ENCODE measurements at places on chromosomes 2 and 18.
A peak's percentile ranks its signal among the peaks of the same experiment; 100 is the strongest.

GRCh38 chr18:58507880-58508279, 121.0 kb downstream of the ALPK2 start:
- no peak for DNase-seq

DNA sequence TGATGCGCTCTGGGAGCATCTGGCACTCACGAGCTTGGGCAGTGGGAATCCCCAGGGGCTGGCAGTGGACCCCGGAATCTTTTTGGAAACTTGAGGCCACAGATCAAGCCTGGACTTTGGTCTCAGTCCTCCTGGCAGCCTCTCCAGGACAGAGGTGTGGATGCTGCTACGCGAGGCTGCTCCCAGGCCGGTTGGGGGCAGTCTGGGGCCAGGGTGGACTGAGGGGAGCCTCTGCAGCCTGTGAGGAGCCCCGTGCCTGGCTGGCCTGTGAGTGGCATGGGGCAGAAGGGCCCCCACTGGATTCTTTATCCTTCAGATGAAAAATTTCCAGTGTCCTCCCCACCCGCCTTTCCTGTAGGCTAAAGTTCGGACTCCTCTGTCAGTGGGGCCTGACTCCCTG, 12.7 kb upstream of the DES start:
- DNase-seq, result no peak

GRCh38 chr2:12006850-12007249, 260.4 kb downstream of the LPIN1 start:
- no peak for DNase-seq

- DNase-seq, result no peak
Measured at GRCh38 chr2:177433402-177433801, 40.8 kb downstream of the AGPS start.

GRCh38 chr2:181810823-181811695, 80.5 kb upstream of the ITPRID2 start:
- DNase-seq, result peak; percentile 31

DNA sequence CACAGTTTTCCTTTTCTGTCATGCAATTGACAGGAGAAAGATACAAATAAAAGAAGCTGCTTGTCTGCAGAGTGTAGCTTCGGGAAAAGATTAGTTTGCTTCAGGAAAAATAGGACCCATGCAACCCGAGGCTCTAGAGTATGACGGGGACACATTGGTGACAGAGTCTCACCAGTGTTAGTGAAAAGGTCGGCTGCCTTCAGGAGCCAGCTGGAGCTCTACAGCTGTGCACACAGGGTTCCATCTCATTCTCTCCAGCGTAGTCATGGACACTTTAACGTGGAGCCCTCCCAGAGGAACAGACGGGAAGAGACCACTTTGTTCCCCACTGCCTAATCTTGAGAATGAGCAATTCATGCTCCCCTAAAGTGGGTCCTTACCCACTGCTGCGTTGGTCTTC, 42.9 kb downstream of the FECH start:
- no peak for DNase-seq

GRCh38 chr2:213152065-213152794, 818 bp upstream of the IKZF2 start:
- DNase-seq, result no peak

DNA sequence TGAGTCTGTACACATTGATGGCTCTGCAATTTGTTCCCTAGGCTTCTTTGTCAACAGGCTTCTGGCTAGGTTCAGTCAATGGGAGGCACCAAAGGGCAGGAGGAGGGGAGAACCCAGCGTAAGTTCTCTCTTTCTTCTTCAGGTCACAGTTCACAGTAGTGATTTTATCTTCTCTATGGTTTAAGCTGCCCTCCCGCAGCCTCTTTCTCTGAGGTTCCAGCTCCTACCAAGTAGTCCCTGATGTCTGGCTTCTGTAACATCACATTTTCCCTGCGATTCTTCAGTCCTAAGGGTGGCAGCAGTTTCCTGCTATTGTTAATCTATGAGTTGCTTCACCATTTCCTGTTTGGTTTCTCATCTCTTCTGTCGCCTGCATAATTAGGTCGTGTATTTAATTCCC, 107.4 kb downstream of the CPO start:
- peak; percentile 36 for DNase-seq

DNA sequence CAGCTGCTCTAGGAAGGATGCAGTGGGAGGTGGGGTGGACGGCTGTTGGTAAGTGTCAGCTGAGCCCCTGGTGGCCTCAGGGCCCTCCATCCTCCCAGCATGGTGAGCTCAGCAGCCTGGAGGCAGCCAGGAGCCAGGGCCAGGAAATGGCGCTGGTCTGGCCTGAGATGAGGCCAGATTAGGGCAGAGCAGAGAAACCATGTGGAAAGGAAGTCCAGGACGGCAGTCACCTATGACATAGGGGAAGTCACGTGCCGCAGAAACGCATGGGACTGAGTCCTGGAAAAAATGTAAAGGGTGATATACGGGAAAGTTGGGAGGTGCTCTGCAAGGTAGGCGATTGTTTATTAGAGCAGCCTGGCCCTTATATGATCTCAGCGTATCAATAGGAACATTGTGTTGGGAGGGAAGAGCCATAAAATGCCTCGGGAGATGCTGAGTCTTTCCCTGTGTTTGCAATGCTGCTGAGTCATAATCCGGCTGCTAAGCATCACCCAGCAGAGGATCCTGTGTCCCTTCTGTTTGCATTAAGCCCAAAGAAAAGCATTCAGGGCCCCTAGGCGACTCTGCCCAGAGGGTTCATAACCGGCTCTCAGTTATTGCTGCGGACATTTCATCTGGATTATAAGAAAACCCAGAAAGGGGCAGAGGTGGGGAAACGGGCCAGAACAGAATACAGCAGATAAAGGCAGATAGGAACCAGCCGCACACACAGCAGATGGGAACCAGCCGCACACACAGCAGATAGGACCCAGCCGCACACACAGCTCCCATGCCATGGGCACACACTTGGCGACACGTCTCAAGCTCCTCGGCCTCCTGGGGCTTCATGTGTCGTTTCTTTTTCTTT, 30.3 kb upstream of the B3GNT7 start:
- DNase-seq, result no peak

DNA sequence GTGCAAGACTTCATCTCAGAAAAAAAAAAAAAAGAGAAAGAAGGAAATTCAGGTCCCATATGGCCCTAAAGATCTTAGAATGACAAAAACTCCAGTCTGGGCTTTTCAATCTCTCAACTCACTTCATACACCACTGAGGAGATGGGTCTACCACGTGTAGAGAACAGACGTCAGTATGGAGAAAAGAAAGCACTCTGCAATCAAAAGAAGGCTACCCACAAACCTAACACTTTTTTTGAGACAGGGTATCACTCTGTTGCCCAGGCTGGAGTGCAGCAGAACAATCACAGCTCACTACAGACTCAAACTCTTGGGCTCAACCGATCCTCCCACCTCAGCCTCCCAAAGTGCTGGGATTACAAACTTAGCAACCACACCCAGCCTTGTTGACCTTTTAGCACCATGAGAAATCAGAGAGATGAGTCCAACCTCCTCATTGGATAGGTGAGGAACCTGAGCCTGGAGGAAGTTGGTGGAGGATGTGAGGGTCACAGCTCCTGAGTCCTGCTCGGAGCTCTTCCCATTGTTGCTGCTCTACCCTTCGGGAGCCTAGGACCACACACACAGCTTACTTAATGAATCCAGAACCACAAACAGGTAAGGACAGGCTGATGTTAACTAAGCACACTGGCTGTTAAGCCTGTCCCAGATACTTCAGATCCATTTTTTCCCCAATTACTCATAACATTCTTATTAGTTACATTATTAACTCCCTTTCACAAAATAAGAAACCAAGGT, 23.7 kb downstream of the TBC1D8 start:
- DNase-seq, result no peak

- DNase-seq, result no peak
Measured at GRCh38 chr2:147826278-147827087, 18.3 kb upstream of the ACVR2A start.

- peak; percentile 6 for DNase-seq
Measured at GRCh38 chr2:240783819-240784621, 36.0 kb downstream of the KIF1A start.

DNA sequence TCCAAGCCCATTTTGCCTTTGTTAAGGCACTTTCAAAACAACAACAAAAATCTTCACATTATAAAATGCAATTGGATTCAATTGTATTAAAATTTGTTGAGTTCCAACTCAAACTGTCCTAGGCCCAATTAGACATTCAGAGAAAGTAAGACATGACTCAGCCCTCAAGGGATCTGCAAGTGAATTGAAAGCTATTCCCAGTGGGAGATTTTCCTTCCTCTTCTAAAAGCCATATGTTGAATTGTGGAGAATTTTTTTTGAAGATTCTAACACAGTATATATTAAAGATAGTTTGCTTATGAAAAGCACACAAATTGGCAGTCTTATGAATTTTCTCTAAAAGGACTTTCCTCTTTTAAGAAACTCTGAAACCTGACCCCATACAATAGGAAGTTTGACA, 268.0 kb upstream of the PARD3B start:
- no peak for DNase-seq

DNA sequence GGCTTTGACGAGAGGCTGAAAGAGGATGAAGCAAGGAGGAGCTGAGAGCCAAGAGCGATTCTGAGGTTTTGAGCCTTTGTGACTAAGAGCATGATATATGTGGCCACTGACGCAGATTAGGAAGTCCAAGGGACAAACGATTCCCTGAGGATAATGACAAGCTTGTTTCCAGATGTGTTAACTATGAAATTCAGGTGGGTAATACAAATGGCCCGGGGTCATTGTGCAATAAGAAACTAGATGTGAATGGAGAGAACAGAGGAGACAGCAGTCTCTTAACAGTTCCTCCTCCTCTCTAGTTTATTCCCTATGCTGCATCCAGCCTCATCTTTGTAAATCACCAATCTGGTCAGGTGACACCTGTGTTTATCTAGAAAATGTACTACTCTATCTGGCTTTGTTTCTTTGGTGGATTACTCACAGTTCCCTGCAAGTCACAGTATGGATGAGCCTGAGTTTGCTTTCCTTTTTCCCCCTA, 84.2 kb downstream of the SOCS6 start:
- no peak for DNase-seq

GRCh38 chr18:77571743-77572142, 322.1 kb downstream of the GALR1 start:
- DNase-seq, result no peak

GRCh38 chr2:218368621-218369153, 12.0 kb downstream of the CATIP start:
- peak; percentile 51 for DNase-seq

- no peak for DNase-seq
Measured at GRCh38 chr2:45212953-45213635, 203.8 kb upstream of the SIX2 start.

DNA sequence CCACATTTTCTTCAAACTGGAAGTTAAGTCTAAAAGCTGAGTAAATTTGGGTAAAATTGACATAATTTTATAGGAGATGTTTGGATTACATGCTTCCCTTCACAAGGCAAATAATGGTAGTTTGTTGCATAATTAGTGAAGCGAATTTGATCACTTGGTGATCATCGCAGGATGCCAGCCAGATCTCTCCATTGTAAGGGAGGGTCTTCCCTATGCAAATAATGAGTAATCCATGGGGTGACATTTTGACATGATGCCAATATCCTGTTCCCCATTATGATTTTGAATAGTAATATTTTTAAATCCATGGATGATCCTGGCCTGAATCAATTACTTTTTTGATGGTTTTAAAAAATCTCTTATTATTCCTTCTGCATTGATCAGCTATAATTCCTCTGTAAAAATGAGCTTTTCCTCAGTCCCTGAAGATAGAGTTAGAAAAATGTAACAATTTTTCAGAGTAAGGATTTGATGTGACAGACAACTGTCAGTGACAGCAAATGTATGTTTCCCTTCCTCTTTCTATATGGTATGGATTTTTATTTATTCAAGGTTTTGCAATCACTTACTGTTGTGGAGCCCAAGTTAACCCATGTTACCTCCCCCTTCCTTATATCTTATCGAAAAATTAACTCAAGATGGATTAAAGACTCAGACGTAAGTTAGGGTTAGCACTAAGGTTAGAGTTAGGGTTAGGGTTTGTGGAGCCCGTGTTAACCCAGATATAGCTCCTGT, 21.4 kb downstream of the CCL20 start:
- DNase-seq, result no peak

DNA sequence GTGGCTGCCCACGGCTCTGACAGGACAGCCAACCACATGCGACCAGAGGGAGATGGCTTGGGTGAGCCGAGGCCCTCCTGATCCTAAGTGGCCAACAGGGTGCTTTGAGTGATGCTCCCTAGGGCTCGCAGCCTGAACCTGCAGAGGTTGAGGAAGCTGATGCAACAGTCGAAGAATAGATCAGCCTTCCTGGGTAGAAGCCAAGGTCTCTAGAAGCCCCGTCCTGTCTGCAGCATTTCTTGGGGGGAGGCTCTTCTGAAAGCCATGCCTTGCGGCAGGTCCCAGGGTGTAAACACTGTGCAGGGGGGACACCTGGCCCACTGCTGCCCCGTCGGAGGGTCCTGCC, 136.4 kb downstream of the HDAC4 start:
- DNase-seq, result peak; percentile 17

- DNase-seq, result no peak
Measured at GRCh38 chr2:173982918-173983317, 17.7 kb upstream of the SP3 start.

DNA sequence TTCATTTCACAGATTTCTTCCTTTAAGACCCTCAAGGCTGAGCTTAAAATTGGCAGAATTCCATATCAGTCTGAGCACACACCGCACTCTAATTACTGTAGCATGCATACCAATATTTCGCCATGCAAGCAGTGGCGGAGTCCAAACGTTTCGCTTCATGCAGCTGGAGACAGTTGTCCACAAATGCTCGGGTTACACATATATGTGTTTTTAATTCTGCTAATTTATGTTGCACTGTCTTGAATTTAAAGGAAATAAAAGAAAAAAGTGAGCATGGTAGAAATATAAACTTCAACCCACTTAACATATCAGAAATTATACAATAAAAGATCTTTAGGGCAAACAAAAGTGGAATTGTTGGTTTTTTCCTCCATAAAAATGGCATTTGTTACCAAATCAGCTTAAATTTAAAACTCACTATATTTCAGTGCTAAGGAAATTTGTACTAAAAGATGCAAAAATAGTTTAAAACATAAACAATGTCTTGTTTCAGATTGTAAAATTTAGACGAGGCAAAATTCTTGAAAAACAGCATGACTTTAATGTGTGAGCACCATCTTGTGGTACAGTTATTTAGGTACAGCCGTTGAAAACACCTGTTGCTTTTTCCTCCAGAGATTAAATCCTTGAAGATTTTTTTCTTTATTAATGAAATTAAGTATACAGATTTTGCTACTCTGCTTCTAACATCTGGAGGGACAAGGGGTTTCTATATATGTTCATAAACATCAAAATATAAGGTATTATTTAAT, 24.1 kb upstream of the KANSL1L start:
- DNase-seq, result no peak

GRCh38 chr2:88690591-88691338, 708 bp upstream of the RPIA start:
- DNase-seq, result peak; percentile 55

- no peak for DNase-seq
Measured at GRCh38 chr2:100292022-100292580, 30.2 kb downstream of the LONRF2 start.

- no peak for DNase-seq
Measured at GRCh38 chr2:218024336-218024735, 21.5 kb upstream of the TNS1 start.

DNA sequence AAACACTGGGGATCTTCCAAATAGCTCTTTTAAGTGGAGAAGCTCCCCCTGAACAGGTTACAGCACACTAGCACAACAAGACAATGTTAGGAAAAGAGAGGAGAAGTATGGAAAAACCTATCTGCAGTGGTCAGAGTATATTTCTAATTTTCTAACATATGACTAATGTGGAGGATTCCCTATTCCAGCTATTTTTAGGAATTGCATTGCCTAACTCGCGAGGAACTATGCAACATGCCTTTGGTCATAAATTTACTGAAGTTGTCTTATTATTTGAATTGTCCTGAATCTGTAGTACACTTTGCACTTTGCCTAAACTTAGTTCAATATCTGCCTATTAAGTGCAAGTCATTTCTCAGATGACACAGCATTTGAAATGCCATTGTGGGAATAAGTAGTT, 381.4 kb downstream of the CCDC85A start:
- no peak for DNase-seq

Data from CD4-positive, alpha-beta T cell treated with Interleukin-15 for 1 hour (primary cell).